Smooth muscle cell of the coronary artery (primary cell): ENCODE measurements at places on chromosomes 12 and 14. TPM values are rescaled to one million over a fixed set of nuclear protein-coding genes. Genes with fewer than 3 reads are reported as not detected.

Gene PDE3A
- total RNA-seq, result 2.7 and 32.4 TPM in 2 replicates

Gene CBLN3
- total RNA-seq, result 1.6 and 7.4 TPM in 2 replicates

Gene BEST3
- 0.08 TPM in 1 of 2 replicates, not detected in the other for total RNA-seq

Gene FGF6
- total RNA-seq, result not detected in 2 replicates

Gene KCNK10
- not detected in 2 replicates for total RNA-seq

Gene PRPH
- total RNA-seq, result 0.35 and 1.5 TPM in 2 replicates

Gene RERG
- 0.08 TPM in 1 of 2 replicates, not detected in the other for total RNA-seq

Gene RERGL
- 0.30 TPM in 1 of 2 replicates, not detected in the other for total RNA-seq

Gene SMOC1
- total RNA-seq, result 1.6 TPM in 1 of 2 replicates, not detected in the other

Gene KLRF1
- not detected in 2 replicates for total RNA-seq

Gene MYRFL
- not detected in 2 replicates for total RNA-seq
